BE2C (cell line): ENCODE measurements at places on chromosomes 2 and 18.

DNA sequence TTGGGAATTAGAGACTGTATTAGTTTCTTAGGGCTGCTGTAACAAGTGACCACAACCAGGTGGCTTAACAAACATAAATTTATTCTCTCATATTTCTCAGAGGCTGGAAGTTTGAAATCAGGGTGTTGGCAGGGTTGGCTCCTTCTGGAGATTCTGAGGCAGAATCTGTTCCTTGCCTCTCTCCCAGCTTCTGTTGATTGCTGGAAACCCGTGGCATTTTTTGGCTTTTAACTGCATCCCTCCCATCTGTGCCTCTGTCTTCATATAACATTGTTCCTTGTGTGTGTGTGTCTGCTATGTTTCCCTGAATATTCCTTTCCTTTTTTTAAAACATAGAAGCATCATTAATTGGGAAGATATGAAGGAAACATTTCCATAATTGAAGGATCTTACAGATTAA lies 448.1 kb upstream of the DCC start:
- no peak for DNase-seq

GRCh38 chr2:207164006-207164831 lies 1.5 kb downstream of the KLF7 start:
- DNase-seq: peak; percentile 40

DNA sequence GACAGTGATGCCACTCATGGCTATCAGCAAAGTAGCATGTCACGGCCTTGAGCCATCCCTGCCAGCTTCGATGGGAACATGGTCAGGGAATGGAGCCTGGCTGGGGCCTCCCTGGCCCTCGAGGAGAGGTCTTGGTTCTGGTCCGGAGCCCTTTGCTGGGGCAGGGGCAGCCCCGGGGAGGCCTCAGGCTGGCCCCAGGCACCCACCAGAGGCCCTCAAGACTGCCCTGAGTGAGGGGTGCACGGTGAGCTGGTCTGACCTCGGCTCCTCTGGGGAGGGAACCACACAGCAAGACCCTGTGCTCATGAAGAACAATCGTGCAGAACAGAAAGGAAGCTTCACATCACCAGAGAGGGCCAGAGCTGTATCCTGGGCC lies 75.2 kb upstream of the OTOS start:
- DNase-seq: no peak

DNA sequence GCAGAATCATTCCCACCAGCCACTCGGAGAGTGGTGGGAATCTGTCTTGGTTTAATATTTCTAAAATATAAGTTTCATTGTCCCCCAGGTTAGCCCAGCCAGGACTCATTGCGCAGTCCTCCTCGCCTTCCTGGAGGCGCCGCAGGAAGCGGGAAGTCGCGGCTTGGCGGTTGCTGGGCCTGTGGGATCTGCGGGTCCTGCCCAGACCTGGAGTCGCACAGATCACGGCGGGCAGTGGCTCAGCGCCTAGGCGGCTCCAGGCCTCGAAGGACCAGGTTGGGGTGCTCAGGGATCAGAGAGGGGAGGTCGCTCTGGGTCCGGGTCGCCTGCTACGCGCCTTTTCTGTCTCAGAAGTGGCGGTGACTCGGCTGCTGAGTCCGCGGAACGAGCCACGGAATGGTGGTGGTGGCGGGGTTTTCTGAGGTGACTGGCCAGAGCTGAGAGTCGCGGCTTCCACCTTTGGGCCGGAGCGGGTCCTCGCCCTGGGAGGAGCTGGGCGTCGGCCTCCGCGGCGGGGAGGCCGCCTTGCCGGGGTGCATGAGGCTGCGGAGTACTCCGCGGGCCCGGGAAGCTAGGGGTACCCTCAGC lies 2.6 kb downstream of the HOXD3 start:
- DNase-seq: no peak

DNA sequence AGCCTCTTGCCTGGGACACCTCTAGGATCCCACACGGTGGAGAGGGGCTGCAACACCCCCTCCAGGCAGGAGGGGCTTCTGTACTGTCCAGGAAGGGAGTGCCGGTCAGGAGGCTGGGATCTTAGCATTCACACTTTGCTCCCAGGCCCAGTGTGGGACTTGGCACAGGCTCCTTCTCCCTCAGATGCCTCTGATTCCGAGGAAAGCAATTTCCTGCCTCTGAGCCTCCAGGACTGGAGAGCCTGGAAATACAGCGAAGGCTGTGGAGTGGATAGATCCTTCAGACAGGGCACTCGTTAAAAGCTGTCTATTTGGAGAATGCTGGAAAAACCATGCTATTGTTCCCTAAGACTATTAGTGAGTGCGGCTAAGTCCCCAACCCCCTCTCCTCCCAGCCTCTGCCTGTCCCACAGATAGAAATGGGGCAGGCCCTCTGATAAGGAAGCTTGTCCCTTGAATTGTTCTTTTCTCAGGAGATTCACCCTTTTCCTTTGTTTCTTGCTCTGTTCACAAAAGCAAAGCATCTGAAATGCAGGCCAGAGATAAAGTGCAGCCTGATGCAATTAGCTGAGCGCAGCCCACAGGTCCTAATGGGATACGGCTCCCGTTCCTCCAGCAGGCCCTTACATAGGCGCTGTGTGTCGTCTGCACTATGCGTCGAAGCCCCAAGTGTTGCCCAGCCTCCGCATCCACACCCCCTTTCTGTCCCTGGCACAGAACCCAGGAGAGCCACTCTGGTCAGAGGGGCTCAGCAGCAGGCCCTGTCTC lies 252.2 kb downstream of the KLHL29 start:
- peak; percentile 90 for DNase-seq

GRCh38 chr2:207670887-207671286 lies 40.6 kb upstream of the CCNYL1 start:
- no peak for DNase-seq

DNA sequence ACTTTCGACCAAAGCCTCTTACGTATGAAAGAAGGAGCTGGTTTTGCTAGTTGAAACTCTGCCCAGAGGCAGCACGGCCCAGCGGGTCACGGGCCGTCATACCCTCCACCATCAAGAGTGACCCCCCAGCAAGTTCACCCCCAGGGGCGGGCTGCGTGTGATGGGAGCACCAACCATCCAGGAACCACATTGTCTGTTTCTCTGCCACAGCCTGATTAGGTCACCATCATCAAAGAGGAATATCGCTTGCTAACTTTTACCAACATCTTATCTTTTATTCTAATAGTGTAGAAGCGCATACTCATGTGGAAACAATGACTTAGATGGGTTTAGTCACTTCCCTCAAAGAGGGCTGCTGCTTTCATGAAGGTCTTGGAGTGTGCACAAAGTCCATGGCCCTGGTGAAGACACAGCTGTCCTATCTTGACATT lies 116.6 kb upstream of the SMIM21 start:
- DNase-seq: no peak

DNA sequence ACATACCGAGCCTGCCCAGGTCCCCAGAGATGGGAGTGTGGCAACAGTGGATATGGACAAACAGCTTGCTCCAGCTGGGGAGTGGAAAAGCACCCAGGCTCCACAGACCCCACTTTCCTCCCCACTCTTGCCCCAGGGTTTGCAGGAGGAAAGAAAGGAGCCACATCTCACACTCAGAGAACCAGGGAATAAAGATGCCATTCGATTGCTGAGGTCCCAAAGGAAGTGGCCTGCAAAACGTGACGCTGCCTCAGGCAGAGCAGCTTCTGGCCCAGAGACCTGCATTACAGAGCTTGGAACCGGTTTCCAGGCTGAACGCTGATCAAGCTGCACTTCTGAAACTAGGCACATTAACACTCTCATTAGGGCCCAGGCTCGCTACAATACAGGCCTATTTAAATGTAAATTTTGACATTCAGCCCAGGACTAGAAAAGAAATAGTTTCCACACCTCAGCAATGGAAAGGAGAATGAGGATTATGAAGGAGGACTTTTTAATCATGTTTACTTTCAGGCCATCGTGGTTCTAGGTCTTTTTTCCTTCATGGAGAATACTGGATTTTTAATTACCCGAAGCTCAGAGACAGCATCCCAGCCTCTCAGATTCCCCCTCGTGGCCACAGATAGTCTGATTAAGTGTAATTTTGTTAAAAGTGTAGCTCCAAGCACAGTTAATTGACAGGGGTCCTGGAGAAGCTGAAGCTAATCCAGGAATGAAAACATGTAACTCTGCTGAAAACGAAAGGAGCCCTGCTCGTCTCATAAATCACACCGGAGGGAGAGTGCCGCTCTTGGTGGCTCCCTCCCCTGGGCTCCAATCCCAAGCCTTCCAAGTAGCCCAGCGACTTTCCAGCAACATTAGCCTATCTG lies 221.3 kb upstream of the RAB6C start:
- DNase-seq: no peak

DNA sequence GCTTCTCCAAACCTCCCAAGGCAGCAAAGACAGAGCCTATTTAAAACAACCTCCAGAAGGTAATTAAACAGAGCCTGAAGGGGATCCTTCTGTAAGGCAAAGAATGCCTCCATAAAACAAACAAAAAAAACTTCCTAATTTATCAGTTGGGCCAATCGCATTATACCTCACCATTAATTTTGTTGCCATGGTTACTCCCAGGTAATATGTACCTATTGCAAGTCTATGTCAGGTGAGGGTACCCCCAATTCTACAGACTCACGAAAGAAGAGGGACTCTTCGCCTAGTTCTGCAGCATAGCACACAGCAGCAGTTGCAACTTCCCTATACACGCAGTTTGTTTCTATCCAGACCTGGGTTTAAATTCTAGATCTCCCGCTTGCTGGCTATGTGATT lies 38.8 kb downstream of the SFXN5 start:
- no peak for DNase-seq

DNA sequence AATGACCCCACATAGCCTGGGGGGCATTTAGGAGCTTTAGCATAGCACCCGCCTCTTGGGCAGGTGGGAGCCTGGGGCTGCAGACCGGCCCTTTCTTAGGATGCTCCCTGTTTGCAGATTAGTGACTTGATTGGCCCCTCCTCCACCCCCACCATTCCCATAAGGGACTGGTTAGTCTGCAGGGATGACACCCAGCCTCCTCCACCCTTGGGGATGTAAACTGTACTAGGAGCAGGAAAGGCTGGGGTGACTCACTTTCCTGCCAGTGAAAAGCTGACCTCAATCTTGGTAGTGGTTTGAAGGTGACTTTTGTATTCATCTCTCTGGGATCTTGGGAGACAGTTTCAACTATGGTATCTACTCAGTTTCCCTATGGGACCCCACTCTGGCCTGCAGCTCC lies 24.2 kb downstream of the CTIF start:
- DNase-seq: no peak

GRCh38 chr2:25079050-25079635 lies 37.3 kb downstream of the EFR3B start:
- DNase-seq: no peak

DNA sequence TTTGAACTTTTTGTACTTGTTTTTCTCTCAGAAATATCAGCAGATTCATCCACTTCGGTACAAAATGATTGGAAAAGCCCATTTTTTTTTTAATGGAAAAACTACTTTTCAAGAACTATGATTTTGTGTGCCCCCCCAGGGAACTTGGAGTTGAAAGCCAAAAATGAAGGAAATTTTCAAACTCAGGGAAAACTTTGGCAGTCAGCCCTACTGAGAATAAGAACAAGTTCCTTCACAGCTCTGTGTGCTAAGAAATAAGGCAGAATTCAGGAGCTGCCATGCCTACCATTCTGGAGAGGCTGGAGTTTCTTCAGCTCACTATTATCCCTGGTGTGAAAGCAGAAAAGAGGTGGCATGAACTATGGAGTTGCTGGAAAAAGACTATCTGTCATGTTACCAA lies 226.0 kb upstream of the SLC35G4 start:
- no peak for DNase-seq

DNA sequence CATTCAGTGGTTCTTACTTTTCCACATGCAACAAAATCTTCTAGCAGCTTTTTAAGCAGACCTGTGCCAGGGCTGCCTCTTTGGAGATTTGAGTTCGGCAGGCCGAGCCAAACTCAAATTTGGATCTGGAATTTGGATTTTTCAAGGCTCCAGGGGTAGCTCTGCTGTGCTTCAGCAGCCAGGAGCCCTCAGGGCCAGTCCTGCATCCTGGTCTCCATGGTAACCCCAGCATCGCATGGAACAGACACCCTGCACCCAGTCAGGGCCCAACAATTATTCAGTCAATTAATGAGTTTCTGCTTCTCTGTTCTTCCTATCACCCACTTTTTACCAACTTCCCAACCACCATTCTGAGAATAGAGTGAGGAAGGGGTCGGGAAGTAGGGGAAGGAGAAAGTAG lies 30.0 kb downstream of the EN1 start:
- DNase-seq: no peak

GRCh38 chr2:241904791-241905710 lies 35.5 kb downstream of the RTP5 start:
- DNase-seq: no peak
